Activated CD4-positive, alpha-beta T cell treated with anti-CD3 and anti-CD28 coated beads, Interleukin-2, amount 50 U/mL, for 16 hours (primary cell): ENCODE measurements at places on chromosomes 12 and 14.

DNA sequence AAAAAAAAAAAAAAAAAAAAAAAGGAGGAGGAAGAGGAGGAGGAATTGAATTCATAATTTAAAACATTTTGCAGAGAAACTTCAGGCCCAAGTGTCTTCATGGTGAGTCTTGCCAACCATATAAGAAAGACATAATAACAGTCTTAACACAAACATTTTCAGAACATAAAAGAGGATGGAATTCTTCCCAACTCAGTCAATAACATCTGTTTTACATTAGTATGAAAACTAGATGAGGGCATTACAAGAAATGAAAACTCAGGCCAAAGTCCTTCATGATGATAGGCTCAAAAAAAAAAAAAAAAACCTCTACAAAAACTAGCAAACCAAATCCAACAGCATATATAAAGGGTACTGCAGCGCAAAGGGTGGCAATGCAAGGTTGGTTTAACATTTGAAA, 151.6 kb downstream of the FOXA1 start:
- no peak for DNase-seq

- peak; percentile 62 for DNase-seq
Observed at GRCh38 chr14:21734457-21735074, 60.9 kb upstream of the OR4E1 start.

DNA sequence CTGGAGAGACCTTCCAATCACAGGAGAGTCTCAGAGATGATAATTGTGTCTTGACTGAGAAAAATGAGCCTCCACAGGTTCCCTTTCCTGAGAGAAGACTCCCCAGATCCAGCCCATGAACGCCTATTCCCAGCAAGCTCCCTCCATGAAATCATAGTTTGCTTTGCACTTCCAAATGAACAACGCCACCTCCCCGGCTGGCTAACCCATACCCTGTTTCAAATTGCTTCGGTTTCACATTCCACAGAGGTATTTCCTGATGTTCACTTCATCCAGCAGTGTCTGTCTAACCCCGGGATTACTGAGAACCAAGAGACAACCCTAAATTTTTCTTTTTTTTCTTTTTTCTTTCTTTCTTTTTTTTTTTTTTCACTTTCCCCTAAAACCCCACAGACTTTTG, 124.1 kb upstream of the RFLNA start:
- no peak for DNase-seq

- DNase-seq = no peak
Observed at GRCh38 chr12:69978020-69978419, 153.0 kb downstream of the MYRFL start.

GRCh38 chr12:122437656-122438121, 15.2 kb upstream of the CLIP1 start:
- no peak for DNase-seq

DNA sequence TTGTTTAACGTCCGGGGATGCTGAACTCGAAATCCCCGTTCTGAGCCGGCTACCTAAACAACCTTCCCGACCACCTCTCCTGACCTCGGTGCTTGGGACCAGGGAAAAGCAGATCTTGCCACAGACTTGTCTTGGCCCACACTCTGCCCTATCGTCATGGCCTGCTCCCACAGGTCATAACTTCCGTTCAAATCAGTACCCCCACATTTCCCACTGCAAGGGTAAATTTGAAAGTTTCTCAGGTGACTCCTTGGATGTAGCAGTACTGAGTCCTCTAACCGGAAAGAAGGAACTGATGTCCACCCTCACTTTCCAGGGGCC, 612 bp upstream of the RBM23 start:
- DNase-seq = no peak
